Right renal pelvis (tissue), 4 donors: ENCODE measurements at places on chromosomes 16 and 17. TPM values are rescaled to one million over a fixed set of nuclear protein-coding genes. Genes with fewer than 3 reads are reported as not detected.

HSPB9 gene
- polyA plus RNA-seq = 0.15 TPM

DNA sequence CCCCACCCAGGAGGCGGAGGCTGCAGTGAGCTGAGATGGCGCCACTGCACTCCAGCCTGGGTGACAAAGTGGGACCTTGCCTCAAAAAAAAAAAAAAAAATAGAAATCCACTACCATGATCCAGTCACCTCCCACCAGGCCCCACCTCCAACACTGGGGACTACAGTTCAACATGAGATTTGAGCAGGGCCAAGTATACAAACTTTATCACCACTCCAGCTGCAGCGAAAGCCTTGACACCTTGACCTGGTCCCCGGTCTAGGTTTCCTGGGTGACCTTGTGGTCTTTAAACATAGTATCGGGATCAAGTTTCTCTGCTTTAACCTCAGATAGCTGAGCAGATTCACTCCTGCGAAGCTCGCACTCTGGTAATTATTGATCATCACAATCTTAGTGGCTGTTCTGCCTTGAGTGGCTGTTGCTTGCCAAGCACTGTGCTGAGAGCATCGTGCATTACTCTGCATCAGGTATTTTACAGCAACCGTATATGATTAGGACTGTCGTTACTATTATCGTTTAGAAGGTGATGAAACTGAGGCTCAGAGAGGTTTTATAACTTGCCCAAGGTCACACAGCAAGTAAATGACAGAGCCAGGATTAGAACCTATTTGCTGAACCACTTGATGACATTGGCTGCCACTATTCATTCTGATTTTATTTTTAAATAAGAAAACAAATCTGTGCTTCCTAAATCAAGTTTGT lies 50.3 kb upstream of the MEAK7 start:
- DNase-seq = no peak

DNA sequence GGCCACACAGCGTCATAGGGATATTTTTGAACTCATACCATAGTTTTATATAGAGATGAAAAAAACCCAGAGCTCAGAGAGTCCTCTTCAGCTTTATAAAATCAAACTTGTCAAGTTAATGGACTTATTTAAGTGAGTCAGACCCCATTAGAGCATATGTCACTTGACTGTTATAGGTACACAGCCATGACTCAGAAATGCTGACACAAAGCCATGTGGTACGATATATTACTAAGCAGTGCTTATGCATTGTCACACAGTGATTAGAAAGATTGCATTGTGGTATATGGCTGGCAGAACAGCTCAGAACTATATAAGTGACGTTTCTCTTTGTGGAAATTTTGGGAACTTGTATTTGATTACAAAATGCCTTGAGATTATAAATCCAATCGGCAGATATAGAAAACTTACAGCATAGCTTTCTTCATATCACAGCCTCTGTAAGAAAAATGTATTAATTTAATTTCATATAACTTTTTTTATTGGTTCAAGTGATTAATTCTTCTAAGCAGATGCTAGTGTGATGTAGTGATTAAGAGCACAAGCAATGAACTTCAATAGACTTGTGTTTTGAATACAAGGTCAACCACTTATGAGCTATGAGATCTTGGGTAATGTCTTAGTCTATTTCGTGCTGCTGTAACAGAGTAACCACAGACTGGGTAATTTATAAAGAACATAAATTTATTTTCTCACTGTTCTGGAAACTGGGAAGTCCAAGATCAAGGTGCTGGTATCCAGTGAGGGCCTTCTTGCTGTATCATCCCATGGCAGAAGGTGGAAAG lies 25.8 kb upstream of the GINS3 start:
- DNase-seq = no peak

- no peak for DNase-seq
Observed at GRCh38 chr16:25010542-25010941, 4.6 kb downstream of the ARHGAP17 start.

GRCh38 chr17:48150597-48151001 lies 43.0 kb downstream of the SNX11 start:
- no peak for DNase-seq

DNA sequence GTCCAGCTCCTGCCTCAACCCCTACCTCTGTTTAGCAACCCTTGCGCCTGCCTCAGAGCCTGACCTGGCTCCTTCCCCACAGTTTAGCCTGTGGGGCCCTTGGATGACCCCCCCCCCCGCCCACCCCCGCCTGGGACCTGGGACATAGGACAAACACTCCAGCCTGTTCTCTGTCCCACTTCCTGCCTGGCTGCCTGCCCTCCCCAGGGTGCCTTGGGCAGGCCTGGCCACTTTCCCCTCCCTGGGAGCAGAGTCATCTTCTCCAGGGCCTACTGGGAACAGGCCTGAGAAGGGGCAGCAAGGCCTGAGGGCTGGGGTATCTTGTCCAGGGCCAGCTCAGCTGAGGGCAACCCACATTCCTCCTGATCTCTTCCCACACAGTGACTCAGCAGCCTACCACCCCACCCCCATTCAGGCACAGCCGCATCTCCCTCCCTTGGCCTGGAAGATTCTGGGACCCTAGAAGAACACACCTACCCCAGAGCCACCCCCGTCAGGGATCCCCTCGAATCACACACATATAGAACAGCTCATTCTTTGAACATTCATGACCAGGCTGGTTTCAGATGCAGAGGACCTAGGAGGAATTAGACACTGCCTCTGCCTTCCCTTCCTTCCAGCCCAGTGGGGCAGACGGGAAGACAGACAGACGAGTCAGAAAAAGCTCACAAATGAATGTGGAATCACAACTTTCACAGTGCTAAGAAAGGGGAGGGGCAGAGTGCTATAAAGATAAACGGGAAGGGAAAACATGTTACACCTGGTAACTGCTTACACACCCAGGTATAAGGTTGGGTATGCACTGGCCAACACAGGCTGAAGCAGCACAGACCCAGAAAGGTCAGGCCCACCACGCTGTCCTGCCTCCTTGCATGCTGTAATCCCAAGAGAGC lies 6.0 kb downstream of the FHOD1 start:
- no peak for DNase-seq
